ENCODE measurements at places on chromosomes 13 and 19.

GRCh38 chr13:102875256-102875655 is 29.4 kb downstream of the ERCC5 start:
- no peak for DNase-seq

DNA sequence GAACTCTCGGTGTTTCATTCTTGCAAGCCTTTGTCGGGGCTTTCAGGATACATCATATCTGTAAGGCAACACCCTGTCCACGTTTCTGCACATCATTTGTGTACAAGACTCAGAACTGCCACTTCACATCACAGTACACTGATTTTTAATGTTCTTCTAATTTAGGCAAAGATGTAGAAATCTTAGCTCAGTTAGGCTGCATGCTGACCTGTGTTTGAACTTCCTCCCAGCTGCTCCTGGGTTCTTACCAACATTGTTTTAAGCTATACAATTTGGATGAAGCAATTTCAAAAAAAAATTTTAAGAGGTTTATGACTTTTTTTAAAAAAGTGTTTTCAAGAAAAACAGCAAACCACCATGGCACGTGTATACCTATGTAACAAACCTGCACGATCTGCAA is 1047.9 kb upstream of the SLC10A2 start:
- DNase-seq, result no peak

- DNase-seq, result no peak
These were observed 109.2 kb downstream of the ESD start for GRCh38 chr13:46687810-46688209.

- DNase-seq, result no peak
These were observed 13.6 kb downstream of the DLEU7 start for GRCh38 chr13:50829896-50830295.

GRCh38 chr13:88042489-88042888 is 371.3 kb downstream of the SLITRK5 start:
- no peak for DNase-seq

DNA sequence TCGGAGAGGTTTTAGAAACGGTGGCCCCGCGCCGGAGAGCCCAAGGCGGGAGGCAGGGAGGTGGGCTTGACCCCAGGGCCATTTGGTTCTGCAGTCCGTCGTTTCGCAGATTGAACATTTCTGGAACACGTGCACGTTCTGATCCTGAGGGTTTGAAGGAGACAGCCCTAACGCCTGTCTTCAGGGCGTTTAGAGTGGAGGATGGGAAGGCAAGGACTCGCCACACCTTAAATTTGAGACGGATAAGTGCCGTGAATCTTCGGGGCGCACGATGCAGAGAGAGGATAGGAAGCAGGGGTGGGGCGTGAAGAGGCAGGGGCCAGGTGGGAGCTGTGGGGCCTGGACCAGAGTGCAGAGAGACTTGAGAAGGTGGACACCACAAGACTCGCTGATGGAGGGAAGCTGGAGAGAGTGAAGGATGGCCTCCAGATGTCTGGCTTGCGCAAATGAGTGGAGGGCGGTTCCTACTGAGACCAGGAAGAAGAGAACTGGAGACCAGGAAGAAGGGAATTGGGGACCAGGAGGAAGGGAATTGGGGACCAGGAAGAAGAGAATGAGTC is 804 bp upstream of the MIER2 start:
- DNase-seq, result no peak

GRCh38 chr13:36341718-36342117 is 4.5 kb downstream of the SPART start:
- DNase-seq, result no peak

DNA sequence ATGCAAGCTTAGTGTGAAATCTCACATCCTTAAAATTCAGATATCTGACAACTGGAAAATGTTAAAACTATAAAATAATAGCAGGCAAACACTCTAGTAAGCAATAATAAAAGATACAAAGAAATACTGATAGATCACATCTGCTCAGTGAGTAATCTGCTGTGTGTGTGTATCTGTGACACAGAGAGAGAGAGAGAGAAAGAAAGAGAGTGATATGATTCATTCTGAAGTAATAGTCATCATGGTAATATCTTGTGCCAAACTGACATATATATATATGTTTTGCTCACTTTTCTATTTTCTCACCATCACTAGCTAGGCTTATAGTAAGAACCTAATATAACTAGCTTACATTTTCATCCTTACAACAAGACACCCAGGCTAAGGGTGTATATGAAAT is 288.0 kb upstream of the SLITRK6 start:
- DNase-seq, result no peak

DNA sequence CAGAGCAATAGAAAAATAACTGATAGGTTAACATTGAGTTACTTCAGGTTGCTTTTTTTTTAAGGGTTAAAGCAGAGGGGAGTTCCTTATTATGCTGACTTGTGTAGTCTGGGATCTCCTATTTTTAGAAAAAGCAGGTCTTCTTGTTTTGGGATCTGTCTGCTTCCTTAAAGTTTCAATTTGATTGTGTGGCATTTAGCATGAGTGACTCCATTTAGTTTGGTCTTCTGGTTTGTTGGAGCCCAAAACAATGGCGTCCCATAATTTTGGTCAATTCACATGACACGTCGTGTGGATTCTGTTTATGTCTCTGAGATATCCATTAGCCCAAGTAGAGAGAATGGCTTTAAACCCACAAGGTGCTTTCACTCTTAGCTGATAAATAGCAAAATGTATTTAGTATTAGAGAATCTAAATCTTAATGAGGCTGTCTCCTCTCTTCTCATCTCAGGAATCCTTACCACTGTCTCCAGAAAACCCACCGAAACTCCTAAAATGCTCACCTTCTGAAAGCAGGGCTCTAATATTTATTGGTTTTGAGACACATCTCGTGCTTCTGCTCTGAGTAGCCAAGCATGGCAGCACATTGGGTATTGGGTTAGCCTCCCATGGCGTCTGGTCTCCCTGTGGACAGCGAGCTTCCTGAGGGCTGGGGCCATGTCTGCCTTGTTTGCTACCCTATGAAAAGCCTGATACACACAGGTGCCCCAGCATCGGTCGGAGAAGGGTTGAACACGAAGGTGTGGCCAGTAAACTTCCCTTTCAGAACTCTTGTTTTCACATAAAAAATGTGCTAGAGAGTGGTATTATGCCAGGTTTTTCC is 67.2 kb upstream of the GPR183 start:
- no peak for DNase-seq

DNA sequence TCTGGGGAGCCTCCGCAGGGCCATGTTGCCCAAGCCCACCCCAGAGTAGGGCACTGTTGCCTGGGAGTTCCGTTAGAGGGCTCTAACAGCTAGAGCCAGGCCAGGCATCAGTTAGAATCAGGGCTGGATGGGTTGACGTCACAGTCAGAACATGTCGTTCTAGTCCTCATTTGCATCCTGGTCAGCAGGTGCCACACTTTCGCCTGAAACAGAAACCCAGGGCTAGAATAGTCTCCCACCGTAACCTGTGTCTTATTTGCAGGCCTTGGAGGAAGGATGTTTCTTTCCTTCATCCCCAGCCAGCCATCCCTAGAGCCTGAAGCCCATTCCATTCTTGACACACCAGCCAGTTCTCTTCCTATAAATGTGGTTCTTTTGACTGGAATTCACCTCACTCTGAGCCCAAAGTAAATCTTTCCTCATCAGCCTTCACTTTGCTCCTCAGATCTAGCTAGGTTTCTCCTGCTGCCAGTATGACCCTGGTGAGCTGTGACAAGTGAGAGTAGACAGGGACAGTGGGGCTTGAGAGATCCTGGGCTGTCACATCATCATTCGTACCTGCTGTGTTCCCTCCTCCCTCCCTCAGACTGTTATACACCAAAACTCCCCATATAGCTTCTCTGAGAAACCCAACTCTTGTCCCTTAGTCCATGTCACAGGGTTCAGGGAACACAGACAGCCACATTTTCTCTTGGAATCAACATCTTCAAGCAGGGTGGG is 12.2 kb upstream of the CCDC97 start:
- DNase-seq, result no peak

DNA sequence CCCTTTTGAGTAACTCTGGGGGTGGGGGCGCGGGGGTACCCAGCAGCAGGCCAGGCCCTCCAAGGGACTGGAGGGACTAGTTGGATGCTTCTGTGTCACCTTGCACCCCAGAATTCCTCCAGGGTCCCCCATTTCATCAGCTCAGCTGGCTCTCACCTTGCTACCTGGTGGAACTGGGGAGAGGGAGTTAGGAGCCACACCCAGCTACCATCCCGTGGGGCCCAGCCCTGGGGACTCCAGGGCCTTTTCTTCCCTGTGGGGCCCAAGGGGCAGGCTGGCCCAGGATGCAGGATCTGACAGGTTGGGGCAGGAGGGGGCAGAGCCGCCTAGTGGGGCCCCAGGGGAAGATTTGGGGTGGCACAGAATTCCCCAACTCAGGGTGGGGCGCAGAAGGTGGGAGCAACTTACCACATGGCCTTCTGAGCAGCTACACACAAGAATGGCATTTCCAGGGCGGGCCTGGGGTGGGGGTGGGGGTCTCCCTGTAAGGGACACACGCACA is 32.8 kb upstream of the NANOS3 start:
- no peak for DNase-seq

GRCh38 chr19:13926715-13927114 is 11.5 kb downstream of the PODNL1 start:
- no peak for DNase-seq

DNA sequence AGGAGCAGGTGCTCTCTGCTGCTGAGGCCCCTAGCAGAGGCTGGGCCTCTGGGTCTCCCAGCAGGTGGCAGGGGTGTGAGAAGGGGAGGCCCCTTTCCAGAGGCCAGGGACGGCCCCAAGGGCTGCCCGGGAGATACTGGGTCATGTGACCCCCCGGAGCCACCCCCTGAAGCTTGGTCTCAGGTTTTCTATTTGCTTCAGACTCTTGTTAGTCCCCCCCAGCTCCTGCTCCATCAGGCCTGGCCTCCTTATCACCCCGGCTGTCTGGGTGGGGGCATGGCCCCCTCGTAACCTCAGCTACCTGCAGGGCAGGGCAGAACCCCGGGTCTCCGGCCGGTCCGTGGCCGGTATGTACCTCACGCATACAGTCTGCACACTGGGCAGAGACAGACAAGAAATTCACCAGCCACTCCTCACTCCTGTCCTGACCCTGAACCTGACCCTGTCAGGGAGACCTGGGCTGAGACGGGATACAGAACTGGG is 13.2 kb upstream of the TCF3 start:
- DNase-seq, result no peak

DNA sequence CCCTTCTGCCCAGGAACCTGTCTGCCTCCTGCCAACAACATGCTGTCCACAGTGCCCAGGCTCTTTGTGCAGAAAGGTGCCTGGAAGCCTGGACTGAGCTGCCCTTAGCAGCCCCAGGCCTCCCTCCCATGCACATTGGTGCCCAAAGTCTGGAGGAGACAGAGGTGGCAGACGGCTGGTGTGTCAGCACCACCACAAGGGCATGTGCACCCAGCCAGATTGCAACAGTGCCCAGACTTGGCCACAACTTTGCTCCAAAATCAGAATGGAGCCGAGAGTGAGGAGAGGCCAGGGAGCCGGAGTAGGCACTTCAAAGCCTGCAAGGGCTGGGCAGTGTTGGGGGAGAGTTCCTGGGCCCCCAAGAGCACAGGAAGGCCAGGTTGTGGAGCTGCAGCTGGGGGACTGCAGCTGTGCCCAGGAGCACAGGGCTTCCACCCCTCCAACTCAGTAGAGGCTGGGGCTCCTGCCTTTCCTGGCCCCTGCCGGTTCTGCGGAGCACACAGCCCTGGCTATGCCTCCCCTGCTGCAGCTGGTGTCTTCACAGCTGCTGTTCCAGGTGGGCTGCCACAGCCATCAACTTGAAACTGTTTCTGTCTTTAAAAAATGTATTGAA is 1255.8 kb downstream of the SLITRK5 start:
- no peak for DNase-seq

DNA sequence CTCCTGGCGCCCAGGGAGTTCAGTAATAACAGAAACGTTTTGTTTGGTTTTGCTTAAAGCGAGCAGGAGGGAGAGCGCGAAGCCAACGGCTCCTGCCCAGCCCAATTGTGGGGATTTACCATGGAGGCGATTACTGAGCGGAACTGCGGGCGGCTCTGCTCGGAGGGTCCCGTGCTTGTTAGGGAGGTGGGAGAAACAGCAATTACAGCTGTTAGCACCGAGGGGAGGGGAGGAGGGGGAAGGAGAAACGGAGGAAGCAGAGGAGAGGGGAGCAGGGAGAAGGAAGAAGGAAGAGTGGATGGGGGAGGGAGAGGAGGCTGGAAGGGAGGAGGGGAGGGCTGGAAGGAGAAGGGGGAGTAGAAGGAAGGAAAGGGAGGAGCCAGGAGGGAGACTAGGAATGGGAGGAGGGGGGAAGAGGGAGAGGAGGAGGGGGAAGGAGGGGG is 7.7 kb upstream of the ONECUT3 start:
- no peak for DNase-seq

GRCh38 chr13:60226507-60226906 is 62.8 kb upstream of the DIAPH3 start:
- DNase-seq, result no peak

GRCh38 chr19:4012092-4012974 is 4.8 kb downstream of the PIAS4 start:
- no peak for DNase-seq

DNA sequence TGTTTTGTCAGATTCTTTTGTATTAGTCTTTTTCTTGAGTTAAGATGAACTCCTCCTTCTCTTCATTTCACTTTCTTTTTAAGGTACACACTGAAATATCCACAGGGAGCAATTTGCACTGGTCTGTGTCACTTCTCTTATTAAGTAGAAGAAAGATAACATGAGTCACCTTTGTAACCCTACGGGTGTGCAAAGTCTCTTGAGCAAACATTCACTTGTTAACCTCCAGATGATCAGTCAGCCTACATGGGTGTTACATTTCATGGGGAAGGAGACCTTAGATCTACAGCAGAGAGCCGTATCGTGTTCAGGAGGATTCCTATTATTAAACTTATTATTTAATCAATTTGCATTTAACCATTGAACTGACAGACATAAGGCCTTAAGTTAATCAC is 5.1 kb downstream of the ZNF507 start:
- no peak for DNase-seq

DNA sequence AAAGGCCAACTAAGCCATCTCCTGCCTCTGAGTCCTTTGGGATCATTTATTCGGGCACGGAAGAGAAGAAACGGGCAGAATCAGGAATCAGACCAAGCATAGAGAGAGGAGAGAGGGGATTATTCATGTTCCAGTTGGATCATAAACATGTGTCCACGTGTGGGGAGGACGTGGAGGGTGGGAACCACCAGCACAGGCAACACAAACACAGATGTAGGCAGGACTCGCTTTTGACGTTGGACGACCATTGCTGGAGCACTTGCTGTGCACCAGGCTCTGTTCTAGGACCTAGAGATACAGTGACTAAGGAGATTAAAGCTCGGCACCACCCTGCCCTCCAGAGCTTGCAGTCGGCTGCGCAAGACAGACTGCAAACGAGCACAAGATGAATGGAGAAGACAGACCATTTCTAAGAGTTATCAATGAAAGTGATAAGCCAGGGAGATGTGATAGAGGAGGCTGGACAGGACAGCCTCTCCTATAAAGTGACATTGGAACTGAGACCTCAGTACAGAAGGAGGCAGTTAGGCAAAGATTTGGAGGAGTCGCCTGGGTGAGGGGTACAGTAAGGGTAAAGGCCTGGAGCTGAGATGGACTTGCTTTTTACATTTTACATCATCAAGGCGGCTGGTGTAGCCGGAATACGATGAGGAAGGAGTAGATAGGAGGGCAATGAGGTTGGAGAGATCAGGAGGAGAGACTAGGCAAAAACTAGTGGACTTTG is 716 bp downstream of the SH2D3A start:
- no peak for DNase-seq

- no peak for DNase-seq
These were observed 26.9 kb downstream of the GAS6 start for GRCh38 chr13:113836768-113837559.
